NCI-H510A (cell line): ENCODE measurements at places on chromosomes 3 and 15.

DNA sequence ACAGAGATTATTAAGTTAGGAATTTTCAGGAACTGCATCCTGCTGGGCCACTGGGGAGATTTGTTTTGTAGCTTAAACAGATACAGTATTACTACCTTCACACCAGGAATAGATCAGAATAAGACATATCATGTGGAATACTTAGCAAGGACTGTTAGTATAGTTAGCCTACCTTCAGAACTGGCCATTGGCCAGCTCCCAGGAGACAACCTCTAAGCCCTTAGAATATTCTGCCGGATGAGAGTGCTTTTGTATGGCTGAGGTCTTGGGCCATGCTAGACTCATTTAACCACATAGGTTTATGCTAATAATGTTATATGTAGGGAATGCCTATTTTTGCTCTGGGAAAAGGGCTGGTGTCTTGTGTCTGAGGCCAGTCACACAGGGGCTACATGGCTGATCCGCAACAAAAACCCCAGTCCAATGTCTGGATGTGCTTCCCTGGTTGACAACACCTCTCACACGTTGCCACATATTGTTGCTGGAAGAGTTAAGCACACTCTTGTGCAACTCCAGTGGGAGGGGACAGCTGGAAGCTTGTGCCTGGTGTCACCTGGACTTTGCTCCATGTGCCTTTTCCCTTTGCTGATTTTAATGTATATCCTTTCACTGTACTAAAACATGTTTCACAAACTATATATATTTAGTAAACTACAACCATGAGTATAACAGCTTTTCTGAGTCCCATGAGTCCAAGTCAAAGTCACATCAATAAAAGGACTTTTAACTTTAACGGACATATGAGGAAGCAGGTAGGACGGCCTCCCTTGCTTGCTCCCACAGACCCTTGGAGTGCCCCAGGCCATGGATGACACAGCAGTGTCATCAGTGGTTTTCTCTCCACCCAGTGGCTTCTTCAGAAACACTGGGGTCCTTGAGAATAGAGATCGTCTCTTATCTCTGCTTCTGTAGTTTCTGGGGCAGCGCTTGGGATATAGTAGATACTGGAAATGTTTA lies 118.0 kb upstream of the C3orf80 start:
- DNase-seq, result no peak

GRCh38 chr15:34336231-34336990 lies 1.2 kb downstream of the SLC12A6 start:
- DNase-seq, result no peak

DNA sequence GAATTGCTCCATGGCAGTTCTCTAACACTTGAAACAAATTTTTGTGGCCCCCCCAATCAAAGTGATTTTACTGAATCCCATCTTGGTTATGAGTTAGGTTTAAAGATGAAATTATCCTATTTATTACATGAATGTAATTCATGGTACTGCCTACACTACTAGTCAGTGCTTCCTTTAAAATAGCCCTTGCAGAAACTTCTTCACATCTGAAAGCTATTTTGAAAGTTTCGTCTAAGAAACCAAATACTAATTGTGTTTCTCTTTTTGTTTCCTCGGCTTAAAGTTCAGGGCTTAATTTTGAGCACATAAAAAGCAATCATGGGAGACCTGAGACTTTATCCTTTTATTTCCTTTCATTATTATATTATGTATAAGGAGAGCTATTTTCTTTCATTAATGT lies 72.1 kb downstream of the PLOD2 start:
- DNase-seq, result no peak

DNA sequence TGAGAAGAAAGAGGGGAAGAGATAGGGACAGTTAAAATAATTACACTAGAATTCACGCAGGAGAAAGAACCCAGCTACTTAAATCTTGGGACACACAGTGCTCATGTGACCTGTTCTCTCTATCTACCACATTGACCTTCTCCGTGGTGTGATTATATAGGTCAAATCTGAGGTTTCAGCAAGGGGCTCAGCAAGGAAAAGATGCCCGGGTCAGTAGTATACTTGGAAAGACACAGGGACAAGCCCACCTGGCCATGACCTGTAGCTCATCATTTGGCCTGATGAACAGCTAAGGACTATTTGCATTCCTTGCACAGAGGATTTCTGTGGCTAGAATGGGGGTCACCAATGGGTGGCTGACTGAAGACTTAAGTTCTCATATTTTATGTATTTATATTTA lies 71.9 kb downstream of the SSR3 start:
- no peak for DNase-seq

- no peak for DNase-seq
Measured at GRCh38 chr3:165669967-165670366, 167.3 kb downstream of the BCHE start.

DNA sequence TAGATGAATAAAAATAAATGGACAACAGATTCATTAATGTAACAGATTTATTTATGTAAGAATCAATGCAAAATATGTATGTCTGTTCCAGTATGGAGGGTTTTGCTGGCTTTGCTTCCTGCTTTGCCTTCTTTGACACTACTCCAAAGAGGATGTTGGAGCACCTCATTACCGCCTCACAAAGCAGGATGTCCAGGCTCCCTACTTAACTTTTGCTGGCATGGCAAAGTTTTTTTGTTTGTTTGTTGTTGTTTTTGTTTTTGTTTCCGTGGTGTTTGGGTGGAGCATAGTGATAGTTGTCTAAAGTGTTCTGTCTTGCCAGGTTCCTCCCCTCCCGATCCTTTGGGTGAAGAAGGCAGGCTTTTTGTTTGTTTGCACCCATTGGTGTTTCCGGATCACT lies 38.7 kb downstream of the DIPK2A start:
- DNase-seq, result no peak

GRCh38 chr15:94582368-94582767 lies 351.0 kb downstream of the MCTP2 start:
- no peak for DNase-seq
